ENCODE measurements at places on chromosomes 11 and 22.

DNA sequence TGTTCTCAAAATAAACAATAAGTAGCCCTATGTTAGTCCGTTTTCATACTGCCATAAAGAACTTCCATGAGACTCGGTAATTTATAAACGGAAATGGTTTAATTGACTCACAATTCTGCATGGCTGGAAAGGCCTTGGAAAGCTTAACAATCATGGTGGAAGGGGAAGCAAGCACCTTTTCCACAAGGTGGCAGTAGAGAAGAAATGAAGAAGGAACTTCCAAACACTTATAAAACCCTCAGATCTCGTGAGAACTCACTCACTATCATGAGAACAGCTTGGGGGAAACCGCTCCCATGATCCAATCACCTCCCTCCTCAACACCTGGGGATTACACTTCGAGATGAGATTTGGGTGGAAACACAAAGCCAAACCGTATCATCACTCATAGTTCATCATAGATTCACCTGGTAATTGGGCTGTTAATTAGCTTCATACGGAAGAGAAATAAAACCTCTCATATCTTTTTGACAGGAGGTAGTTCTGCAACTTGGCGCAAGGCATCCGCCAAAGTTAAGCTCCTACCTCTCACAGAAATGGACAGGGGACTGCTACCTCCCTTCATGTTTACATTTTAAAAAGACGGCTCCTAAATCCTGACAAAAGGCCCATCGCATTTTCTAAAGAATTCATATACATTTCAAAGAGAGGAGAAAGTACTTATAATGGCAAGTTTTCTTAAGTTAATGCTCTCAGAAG is 49.0 kb downstream of the MUC15 start:
- no peak for DNase-seq

- peak; percentile 71 for DNase-seq
These were observed 15.8 kb upstream of the SIK2 start for GRCh38 chr11:111586388-111586831.

GRCh38 chr11:2889362-2890273 is 4.0 kb upstream of the CDKN1C start:
- DNase-seq, result peak; percentile 34

DNA sequence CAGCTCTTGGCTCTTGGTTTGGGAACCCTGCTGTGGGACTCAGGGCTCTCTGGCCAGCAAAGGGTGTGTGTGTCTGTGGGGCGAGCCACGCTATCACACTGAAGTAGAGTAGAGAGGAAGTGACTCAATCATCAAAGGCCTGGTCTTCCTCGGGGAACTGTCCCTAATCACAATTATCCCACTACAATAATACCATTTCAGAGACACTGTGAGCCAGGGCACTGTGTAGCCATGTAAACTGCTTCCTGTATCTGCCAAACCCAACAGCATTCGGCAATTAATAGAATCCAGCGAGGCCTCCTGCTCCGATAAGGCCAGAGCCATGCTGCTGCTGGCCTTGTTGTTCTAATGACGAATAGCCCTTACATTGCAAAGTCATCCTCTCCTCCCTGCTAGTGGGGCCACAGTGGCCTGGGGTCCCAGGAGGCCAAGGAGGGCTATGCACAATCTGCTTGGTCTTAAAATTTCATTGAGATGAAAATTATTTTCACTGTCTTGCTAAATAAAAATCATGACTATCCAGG is 49.8 kb upstream of the LMO2 start:
- DNase-seq, result no peak

DNA sequence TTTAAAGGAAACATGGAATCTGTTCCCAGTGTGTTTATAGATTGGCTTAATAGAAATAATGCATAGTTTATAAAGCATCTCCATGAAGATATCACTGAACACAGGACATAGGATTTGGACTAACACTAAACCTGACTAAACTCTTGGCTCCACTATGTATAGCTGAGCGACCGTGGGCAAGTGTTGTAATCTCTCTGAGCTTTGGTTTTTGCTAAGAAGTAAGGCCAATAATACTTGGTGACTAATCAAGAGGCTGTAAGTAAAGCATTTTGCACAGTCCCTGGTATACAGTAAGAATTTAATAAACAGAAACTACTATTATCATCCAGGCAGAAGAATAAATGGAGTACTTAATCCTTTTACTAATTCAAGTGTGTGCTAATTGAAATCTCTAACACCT is 125.5 kb upstream of the MTMR2 start:
- no peak for DNase-seq

- peak; percentile 64 for DNase-seq
These were observed 2.8 kb upstream of the LZTR1 start for GRCh38 chr22:20979243-20979809.

GRCh38 chr11:129723761-129724162 is 91.9 kb upstream of the TMEM45B start:
- no peak for DNase-seq

- peak; percentile 43 for DNase-seq
These were observed 16.4 kb upstream of the KAT5 start for GRCh38 chr11:65695459-65696241.

DNA sequence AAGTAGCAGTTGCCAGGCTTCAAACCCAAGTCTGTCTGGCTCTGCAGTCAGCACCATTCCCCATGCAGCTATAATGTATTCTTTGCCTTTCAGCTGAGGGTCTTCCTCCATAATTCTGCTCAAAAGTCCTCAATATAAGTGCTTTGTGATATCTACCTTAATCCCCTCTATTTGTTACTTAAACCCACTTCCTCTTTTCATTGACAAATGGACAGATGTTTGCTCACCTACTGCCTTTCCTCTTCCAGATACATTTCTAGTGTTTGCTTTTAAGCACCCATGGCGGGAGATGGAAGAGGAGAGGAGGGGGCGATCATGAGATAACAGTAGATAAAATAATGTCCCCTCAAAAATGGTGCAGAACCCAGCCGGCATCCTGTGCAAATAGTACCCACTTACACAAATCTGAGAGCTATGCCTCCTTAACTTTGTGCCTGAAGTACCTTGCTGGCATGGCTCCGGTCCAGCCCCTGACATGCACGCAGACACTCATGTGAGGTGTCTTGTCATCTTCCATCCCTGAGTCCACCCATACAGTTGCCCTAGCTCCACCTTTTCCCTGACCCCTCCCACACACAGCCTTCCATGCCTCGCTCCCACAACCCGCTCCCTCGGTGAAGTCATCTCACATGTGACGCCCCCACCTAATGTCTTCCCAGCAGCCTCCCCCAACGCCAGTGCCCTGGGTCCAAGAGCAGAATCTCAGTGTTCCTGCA is 109.6 kb downstream of the TRIM29 start:
- DNase-seq, result no peak

All from muscle of leg (tissue), 16 donors.